ENCODE measurements at places on chromosomes 4 and X.

DNA sequence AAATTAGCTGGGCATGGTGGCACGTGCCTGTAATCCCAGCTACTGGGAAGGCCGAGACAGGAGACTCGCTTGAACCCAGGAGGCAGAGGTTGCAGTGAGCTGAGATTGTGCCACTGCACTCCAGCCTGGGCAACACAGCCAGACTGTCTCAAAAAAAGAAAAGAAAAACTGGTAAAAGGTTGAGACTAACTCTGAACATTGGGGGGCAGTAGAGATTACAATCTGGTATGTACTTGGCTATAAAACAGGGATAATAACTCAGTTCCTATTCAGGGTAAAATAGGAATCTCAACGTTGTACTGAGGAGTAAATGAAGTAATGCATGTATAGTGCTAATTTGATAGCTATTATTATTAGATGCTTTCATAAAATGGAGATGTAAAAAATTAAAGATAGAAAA is 12.5 kb upstream of the KLF8 start:
- no peak for DNase-seq

GRCh38 chr4:156659570-156659969 is 312.0 kb downstream of the PDGFC start:
- no peak for DNase-seq

DNA sequence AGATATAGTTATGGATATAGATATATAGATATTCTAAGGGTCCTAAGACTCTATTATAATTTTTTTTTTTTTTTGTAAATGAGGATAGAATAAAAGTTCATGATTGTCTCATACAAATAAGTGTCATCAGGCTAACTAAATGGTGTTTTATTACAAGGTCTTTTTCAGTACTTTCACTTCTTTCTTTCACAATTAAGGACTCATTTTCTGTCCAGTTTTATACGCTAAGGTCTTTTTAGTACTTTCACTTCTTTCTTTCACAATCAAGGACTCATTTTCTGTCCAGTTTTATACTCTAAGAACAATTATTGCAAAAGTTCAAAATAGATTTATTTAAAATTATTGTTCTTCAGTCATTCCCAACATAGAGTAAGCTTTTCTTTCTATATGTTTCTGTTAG is 32.7 kb downstream of the RUFY3 start:
- DNase-seq = no peak

DNA sequence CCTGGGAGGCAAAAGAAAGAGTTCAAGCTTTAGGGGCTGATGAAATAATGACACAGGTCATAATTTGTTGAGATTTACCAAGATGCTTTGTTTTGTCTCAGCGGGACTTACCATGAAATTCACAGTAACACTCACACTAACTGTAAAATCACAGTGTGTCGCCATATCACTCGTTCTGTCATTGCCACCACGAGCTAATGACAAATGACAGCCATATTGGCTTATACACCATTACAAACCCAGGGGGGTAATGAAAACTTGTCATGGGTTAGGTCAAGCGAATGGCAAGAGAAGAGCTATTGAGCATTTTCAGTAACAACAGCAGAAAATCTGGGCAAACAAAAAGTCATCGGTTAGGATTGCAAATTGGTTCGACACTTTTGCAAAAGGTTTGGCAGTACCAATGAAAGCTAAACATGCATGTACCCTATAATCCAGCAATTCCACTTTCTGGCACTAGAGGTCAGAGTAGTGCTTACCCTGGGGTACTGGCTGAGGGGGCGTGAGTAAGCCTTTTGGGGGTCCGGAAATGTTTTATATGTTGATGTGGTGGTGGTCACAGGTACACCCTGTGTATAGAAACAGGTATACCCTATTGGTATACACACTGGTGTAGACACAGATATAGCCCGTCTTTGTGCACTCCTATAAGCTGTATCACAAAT is 83.9 kb upstream of the RAI2 start:
- DNase-seq = no peak

GRCh38 chr4:71130827-71131603 is 137.6 kb downstream of the DCK start:
- no peak for DNase-seq

DNA sequence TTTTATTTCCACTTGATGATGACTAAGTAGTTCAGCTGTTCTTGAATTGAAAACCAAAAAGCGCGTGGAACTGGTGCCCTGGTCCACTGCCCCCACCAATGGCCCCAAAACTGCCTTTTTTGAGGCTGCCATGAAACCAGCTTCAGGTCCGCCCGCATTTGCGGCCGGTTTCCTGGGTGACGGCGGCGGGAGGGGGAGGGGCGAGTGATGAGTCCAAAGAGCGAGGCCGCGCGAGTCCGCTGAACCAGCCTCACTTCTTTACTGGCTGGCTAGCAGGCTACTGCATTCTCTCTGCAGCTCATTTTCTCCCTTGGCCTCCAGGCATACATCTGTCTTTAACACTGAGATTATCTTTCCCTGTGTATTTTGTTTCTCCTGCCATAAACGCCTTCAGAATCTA is 72.9 kb upstream of the FABP2 start:
- no peak for DNase-seq

DNA sequence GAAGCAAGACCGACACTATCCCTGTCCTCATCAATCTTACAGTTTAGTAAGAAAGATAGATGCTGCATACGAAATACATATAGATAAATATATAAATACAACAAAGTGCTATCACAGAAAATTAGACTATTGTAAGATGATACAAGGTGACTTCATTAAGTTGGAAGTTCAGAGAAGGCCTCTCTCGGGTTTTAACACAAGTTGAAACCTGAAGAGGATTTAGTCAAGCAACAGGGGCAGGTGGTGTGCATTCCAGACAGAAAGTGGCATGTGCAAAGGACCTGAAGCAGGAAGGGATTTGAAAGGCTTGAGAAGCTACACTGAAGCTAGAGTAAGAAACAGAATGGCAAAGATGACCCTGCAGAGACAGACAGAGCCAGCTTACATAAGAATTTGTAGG is 36.5 kb downstream of the USP46 start:
- DNase-seq = no peak

GRCh38 chr4:178602833-178603232 is 1160.6 kb upstream of the AGA start:
- DNase-seq = no peak

DNA sequence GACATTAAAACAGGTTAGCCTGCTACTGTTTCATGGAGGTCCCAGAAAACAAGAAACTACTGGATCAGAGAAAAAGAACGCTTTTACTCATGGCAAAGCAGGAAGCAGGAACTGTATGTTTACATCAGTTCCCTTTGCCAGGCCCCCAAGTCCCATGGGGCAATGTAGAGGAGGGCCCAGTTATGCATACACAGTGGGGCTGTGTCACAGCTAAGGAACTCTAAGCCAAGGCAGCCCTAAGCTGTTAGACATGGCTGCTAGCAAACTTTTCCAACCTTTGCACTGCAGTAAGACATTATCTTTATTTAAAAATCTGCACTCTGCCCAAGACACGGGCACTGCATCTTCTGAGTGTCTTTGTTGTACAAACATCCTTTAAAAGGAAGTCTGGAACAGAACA is 975.8 kb downstream of the C4orf33 start:
- DNase-seq = no peak

- no peak for DNase-seq
These were observed 4.6 kb upstream of the PKD2 start for GRCh38 chr4:88002786-88003185.

DNA sequence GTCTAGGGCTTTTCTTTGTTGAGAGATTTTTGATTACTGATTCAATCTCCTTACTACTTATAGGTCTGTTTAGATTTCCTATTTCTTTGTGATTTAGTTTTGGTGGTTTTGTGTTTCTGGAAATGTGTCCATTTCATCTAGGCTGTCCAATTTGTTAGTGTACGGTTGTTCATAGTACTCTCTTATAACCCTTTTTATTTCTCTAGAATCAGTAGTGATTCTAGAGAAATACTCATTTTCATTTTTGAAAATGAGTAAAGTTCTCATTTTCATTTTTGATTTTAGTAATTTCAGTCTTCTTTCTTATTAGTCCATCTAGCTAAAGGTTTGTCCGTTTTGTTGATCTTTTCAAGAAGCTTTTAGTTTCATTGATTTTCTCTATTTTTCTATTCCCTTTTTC is 7.5 kb downstream of the IL13RA1 start:
- DNase-seq = no peak
